ENCODE measurements at places on chromosomes 3 and 15.
A peak's percentile ranks its signal among the peaks of the same experiment; 100 is the strongest.

DNA sequence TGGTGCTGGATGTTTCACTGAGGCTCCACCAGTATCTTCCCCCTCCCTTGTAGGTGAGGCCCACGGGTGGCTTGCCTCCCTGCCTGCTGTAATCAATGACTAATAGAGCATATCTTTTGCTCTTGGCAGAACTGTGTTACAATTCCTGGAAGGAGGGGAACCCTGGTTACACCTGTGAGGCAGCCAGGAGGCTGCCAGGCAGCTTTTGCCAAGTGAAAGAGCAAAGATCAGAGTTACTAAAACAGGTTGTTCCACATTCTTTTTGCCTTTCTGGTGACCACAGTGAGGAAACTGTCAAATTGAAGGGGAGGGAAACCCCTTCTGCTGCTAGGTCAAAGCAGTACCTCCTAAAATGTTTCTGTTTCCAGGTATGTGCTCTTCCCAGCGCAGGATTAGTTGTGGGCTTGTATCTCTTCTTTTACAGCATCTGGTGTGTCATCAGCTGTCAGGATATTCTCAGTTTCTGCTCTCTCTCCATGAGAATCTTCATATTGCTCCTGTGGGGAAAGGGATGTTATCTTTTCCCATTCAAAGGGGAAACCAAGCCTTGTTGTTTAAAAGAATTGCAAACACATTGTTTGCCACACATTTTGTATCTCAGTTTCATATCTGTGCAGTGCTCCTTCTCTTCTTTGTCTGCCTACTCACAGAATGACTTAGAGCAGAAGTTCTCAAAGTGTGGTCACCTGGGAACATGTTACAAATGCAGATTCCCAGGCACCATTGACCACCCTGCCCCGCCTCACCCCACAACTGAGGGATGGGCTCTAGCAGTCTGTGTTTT is 137.4 kb upstream of the UMPS start:
- DNase-seq, result no peak

GRCh38 chr3:84965141-84965540 is 6.4 kb downstream of the CADM2 start:
- peak; percentile 16 for DNase-seq

DNA sequence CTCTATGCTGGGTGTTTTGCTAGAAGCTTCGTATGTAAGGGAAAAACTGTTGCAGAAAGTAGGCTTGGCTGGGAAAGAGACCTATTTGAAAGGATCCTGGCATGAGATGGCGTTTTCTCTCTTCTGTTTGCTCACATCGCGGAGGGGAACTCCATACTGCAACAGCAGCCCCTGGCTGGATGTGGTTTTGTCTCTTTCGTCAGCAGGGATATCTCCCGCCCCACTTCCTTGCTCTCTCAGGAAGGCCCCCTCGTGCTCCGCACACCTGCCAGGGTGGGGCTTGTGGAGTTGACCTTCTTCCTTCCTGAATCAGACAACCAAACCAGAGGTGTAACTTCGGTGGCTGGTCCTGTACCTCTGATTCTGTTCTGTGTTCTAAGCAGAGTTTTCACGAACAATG is 26.4 kb upstream of the MYZAP start:
- DNase-seq, result no peak

DNA sequence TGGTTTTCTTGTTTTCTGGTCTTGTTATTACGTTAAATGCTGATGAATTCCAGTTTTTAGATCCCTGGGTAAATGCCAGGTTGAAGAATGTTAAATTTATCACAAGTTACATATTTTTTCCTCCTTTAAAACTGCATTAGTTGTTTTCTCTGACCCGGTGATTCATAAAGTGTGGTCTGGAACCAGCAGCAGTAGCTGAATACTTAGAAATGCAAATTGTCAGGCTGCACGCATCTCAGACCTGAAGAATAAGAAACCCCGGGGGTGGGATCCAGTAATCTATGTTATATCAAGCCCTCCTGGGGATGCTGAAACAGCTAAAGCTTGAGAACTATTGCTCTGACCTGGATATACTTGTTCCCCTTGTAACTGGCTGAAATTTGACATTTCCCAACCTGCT is 69.1 kb downstream of the PEX5L start:
- DNase-seq, result no peak

DNA sequence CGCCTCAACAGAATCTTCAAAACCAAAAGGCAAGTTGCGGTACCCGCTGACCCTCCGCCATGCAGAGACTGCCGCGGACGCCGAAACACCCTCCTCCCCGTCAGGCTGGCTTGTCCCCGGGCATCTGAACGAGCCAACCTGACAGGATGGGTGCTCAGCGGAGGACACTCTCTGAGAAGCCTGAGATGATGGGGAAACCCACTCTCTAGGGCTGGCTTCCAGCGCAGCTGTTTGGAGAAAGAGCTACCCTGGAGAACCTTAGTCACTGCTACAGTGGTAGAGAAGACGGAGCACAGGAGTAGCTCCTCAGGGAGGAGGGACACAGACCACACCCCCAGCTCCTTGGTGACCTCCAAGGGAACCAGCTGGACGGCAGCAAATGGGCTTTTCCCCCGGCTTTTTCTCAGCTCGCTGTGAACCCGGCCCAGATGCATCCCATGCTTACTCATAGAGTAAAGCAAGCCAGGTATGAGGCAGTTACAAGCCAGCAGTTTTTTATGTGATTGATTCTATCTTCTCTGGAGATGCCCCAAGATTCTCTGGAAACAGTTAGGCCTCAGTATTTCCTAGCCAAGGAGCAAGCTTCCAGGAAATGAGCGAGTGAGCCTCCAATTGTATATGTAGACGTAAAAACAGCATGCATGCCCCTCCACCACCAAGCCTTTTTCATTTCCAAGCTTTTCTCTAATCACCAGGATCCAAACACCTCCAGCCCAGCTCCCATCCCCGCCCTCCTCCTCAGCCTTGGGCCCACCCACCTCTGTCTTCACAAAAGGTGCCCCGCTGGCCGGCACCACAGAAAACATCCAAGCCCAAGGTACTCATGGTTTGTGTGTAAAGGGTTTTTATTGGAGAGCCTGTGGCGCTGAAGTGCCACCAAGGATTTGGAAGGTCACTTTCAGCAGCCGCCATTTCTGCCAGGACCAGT is 38.7 kb downstream of the FAM174B start:
- no peak for DNase-seq

All from HuH-7.5 (cell line).